ENCODE measurements at places on chromosomes 11 and 22. TPM values are rescaled to one million over a fixed set of nuclear protein-coding genes. Genes with fewer than 3 reads are reported as not detected.
A peak's percentile ranks its signal among the peaks of the same experiment; 100 is the strongest.

GRCh38 chr22:36862251-36863242 lies 1.7 kb downstream of the NCF4 start:
- DNase-seq, result no peak

DNA sequence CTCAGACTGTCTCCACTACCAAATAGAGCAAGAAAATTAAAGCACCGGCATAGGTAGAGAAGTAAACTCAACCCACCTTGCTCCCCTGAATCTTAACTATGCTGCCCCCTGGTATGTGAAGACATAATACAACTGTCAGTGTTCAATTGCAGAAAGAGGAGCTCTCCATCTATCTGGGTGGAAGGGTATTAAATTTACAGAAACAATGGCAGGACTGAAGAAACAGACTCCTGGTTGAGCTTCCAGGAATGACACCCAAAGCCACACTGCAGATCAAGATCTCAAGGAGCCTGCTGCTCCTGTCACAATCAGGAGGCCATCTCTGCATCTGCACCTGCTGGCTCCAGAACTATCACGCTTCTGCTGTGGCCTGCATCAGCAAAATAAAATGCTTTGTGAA lies 132.1 kb upstream of the BMAL1 start:
- no peak for DNase-seq

DNA sequence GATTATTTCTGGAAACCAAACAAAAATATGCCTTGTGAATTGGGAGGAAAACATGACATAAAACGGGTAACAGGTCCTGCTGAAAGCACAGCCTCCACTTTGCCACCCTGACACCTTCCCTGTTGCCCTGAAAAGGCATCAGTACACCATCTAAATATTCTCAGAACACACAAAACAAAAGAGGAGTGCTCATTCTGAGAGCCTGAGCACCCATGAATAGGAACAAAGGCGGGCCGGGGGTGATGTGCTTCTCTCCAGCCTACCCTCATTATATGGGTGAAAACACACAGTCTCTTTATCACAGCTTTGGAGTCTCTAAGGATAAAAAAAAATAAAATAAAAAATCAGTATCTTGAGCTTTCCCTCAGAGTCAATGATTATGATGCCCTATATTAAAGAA lies 19.7 kb downstream of the SCUBE2 start:
- no peak for DNase-seq

DNA sequence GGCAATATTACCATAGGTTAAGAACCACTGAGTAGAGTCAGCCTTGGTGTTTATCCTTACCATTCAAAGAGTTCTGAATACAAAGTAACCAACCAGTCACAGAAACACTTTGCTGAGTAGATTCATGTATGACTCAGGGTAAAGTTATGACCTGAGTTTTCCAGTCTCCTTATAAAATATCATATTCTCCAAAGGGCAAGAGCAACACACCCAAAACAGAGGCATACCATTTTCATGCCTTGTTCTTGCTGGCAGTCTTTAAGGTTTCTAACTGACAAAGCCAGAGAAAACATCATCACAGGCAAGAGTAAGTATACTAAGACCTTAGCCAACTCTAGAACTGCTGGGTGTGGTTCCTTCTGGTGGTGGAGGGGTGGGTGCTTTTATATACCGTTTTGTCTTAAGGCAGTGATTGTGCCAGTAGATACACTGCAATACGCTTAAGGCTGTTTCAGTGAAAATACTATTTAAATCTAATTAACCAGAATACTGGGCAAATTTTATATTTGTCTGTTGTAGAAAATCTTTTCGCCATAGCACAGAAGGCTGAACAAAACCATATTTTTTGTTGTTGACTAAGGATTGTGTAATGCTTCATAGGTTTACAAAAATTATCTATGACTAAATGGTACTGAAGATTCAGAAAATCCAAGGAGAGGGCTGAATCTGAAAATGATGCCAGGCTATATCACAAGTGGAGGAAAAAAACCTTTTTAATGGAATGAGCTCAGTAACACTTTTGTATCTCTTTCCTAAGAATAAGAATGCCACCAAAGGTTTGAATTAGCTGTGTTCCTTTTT lies 3.0 kb downstream of the ATL3 start:
- peak; percentile 85 for DNase-seq

LRRC4C gene
- not detected for total RNA-seq
